Right ventricle myocardium inferior (tissue), 1 donor: ENCODE measurements at places on chromosomes 7 and 10. TPM values are rescaled to one million over a fixed set of nuclear protein-coding genes. Genes with fewer than 3 reads are reported as not detected.

DNA sequence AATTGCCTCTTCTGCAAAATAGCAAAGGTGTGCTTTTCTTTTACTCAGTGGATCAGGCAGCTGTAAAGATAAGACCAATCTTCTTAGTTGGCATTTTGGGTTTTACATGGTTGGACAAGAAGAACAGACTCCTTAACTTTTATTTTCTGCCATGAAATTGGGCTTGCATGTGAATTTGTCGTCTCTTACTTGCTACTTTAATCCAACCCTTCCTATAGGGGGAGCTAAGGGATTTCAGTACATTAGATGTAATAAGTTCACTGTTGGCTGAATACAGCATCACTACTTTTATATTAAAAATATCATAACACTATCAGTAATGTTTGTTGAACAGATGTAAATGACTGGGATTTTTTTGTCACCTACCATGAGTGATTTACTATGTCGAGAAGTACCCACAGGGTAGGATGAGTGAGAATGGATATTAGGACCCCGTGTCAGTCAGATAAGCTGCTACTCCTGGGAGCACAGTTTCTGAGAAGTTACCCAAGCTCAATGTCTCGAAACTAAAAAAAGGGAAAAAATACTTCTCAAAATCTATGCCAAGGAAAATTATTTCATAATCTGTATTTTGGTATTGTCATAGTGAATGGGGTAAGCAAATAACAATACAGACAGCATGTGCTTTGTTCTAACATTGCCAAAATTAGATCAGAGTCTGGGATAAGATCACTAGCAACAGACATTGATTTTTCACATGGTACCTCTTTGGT, 127.4 kb upstream of the AGR3 start:
- no peak for DNase-seq

DNA sequence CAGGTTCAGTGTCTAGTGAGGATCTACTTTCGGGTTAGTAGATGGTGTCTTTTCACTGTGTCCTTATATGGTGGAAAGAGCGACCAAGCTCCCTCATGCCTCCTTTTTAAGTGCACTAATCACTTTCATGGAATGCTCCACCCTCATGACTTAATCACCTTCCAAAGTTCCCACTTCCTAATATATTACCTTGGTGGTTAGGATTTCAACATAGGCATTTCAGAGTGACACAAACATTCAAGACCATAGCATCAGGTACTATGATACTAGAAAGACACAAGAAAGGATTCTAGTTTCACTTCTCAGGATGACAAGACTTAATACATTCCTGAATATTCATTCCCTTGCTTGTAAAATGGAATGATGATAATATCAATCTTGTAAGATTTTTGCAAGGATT, 119.1 kb upstream of the FAM3C start:
- DNase-seq: no peak

GRCh38 chr10:94076325-94076841, 82.7 kb downstream of the PLCE1 start:
- no peak for DNase-seq

Gene C1GALT1
- 19.6 TPM for total RNA-seq

Gene ZNF800
- 20.1 TPM for total RNA-seq

DNA sequence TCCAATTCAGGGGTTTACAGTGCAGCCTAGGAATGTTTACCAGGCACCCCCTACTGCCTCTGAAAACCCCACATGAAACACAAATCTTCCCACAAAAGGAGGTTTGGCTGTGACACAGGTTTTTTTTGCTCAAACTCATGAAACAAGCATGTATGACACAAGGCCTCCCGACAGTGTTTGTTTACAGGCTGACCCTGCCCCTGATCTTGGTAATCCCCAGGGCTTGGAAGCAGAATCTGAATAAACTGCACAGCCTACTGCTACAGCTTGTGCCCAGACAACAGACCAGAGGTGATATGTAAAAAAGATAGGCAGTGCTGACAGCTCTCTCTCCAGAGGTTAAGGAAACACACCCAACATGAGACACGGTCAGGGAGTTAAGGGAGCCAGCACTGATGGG, 184.2 kb downstream of the KMT2E start:
- no peak for DNase-seq

DNA sequence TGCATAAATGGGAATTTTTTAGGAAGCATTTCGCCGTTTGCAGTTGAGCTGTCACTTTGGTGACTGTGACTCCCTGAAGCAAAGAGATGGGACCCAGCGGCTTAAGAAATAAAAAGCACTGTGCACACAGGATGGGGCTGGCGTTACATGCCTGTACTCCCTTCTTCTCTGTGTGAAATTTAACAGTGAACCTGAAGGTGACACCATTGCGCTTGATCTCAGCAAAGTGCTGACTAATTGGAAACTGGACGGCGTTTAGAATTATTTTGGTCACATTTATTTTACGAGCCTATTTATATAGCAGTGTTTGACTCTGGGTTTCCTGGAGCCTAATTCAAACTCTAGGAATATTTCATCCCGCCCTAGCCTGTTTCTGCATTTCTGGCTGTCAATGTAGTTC, 146.2 kb downstream of the PAXIP1 start:
- DNase-seq: no peak

DNA sequence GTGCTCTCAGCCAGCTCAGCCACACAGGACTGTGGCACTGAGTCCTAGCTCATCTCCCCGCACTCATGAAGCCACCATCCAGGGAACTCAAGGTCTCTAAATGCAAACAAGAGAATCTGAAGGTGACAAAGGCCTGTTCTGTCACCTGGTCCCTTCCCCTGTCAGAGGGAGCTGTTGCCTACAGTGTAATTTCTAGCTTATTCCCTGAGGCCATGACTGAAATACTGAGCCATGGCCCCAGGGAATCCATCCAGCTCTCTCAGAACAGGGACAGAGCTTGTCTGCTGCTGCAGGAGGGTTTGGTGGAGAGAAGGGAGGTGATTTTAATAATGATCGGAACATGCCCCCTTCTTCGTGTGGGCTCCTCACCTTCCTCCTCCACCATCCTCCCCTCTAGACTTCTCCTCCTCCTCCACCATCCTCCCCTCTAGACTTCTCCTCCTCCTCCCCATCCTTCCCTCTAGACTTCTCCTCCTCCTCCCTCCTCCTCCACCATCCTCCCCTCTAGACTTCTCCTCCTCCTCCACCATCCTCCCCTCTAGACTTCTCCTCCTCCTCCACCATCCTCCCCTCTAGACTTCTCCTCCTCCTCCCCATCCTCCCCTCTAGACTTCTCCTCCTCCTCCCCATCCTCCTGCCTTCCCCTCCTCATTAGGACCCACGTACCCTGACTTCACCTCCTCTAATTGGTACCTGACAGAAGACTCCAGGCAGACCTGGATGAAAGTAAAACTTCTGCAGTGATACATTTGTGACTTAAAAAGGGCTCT, 338.0 kb upstream of the MKI67 start:
- no peak for DNase-seq

Gene OPN1SW
- total RNA-seq: not detected

Gene TLX1
- total RNA-seq: not detected

GRCh38 chr7:55097100-55097499, 78.3 kb downstream of the EGFR start:
- DNase-seq: no peak

DNA sequence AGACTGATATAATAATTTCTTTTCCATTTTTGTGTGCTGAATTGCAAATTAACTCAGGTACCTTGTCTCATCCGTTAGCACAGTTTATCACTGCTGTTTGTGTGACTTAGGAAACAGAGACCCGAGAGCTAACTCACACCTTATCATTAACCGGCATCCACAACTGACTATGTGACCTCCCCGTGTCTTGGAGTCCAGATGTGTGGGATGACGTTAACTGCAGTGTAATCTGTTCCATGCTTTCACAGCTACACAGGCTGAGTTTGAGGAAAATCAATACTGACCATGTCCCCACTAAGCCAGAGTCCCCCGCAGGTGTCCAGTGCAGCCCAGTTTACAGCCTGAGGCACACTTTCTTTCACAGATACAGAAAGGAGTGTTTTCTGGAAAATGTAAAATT, 154.7 kb downstream of the COBL start:
- DNase-seq: no peak

Gene PVRIG
- total RNA-seq: not detected

Gene UTF1
- total RNA-seq: not detected

Gene RNF148
- total RNA-seq: 0.32 TPM

- DNase-seq: no peak
These were observed 2.5 kb downstream of the NRAP start for GRCh38 chr10:113661332-113661731.

Gene FAM131B
- total RNA-seq: 0.73 TPM

GRCh38 chr7:56291-56913, 136.0 kb upstream of the FAM20C start:
- no peak for DNase-seq

GRCh38 chr10:32109603-32110002, 53.4 kb upstream of the KIF5B start:
- DNase-seq: no peak

Gene SEMA3E
- 0.24 TPM for total RNA-seq

- no peak for DNase-seq
These were observed 74.1 kb downstream of the VIPR2 start for GRCh38 chr7:159070431-159071148.

Gene CALML3
- not detected for total RNA-seq

Gene HABP2
- not detected for total RNA-seq

DNA sequence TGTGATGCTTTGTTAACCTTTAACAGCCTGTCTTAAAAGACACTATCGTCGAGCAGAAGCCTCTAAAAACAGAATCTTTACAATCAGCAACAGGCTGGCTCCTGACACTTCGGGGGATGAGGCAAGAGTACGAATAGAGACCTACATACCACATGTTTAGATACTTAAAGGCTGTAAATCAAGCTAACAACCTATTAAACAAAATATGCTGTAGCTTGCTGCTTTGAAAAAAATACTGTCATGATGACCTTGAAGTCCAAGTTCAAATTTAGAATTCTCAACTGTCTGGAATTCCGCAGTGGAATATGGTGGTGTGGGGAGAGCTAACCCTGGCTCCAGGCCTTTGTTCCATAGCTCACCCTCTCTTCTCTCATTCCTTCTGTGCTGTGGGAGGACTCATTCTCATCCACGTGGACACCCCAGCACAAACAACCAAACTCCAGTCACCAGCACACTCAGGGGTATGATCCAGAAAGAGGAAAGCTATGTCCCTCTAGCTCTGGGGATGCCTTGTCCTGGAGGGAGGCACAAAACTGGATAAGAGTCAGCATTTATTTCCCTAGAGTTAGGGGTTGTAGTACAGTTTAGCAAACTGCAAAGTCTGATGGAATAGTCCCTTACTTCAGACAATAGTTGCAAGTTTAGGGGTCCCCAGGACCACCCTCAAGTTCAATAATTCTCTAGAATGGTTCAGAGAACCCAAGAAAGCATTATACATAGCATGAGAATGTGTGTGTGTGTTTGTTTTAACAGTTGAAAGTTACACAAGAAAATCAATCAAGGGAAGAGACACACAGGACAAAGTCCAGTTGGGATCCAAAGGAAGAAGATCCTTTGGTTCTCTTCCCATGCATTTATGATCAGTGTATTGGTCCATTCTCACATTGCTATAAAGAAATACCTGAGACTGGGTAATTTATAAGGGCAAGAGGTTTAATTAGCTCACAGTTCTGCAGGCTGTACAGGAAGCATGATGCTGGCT, 196.1 kb upstream of the SVIL start:
- DNase-seq: no peak

DNA sequence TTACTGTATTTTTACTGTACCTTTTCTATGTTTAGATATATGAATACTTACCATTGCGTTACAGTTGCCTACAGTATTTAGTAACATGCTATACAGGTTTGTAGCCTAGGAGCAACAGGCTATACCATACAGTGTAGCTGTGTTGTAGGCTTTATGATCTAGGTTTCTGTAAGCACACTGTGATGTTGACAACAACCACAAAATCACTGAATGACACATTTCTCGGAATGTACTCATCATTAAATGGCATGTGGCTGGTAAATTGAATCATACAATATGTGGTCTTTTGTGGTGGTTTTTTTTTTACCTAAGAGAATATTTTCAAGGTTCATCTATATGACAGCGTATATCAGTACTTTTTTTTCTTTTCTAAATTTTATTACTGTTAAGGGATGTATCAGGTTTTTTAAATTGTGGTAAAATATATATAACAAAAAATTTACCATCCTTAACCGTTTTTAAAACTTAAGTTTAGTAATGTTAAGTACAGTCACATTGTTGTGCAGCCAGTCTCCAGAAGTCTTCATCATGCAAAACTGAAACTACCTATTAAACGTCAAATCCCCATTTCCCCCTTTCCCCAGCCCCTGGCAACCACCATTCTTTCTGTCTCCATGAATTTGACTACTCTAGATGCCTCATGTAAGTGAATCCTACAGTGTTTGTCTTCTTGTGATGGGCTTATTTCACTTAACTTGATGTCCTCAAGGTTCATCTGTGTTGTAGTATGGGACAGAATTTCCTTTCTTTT, 21.5 kb downstream of the BTAF1 start:
- no peak for DNase-seq

DNA sequence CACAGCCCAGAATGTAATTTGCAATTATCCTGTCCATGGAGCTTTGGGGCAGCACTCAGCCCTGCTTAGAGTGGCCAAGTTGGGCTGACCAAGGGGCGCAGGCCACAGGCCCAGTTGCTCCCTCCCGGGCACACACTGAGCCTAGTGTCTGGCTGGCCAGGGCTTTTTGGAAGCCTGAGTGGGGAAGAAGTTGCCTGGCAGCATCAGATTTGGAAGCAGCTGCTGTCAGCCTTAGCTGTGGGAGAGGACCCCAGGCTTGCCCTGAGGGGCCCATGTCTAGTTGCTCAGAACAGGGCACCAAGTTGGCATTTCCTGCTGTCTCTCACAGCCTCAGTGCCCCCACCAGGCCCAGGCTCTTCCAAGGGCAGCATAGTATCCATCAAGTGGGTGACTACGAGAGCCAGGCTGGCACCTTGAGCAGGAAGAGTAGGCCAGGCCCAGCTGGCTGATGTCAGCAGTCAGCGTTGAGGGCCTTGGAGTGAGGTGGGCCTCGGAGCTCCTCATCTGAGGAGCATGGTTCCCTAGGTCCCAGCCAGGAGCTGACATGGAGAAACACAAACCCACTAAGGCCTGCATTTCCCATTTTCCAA, 14.4 kb downstream of the ANTXRL start:
- no peak for DNase-seq

- DNase-seq: no peak
These were observed 312.6 kb upstream of the BMPER start for GRCh38 chr7:33592718-33593117.

Gene LRRN3
- total RNA-seq: 12.4 TPM

GRCh38 chr7:95622001-95622549, 25.8 kb upstream of the PDK4 start:
- DNase-seq: no peak

- no peak for DNase-seq
These were observed 29.8 kb downstream of the PNLIPRP3 start for GRCh38 chr10:116457488-116457887.

- DNase-seq: no peak
These were observed 8.8 kb upstream of the LAMB4 start for GRCh38 chr7:108138911-108139310.

DNA sequence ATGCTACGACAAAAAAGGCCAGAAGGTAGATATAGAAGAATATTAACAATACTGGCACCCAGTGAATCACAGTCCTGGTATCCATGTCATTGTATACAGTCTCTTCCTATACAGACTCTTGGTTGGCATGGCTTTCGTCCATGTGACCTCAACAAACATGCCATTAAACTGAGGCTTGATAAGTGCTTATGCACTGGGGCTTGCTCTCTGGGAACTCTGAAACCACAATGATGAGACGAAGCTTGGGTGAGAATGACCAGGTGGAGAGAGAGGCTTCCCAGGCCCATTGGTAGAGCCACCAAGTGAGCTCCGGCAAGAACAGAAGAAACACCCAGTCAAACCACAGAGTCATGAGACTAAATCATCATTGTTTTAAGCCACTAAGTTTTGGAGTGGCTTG, 33.2 kb downstream of the PNPLA8 start:
- no peak for DNase-seq
